ENCODE measurements at places on chromosomes 16 and 17.

GRCh38 chr17:1720856-1721386 lies 3.6 kb upstream of the WDR81 start:
- DNase-seq = peak; percentile 56

GRCh38 chr16:50300942-50301625 lies 34.7 kb downstream of the ADCY7 start:
- no peak for DNase-seq

DNA sequence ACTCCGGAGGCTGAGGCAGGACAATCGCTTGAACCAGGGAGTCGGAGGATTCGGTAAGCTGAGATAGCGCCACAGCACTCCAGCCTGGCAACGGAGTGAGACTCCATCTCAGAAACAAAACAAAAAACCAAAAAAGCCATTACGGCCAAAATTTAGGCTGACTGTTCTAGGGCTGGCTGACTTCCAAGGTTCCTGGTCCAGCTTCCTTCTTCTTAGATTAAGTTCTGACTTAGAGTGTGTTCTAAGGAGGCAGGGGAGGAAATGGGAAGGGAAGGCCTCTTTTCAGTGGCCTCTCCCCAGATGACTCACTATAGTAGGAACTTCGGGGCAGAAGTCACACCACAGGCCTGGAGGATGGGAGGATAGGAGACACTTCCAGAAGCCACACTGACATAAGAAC lies 27.7 kb upstream of the CLEC18B start:
- DNase-seq = peak; percentile 50

DNA sequence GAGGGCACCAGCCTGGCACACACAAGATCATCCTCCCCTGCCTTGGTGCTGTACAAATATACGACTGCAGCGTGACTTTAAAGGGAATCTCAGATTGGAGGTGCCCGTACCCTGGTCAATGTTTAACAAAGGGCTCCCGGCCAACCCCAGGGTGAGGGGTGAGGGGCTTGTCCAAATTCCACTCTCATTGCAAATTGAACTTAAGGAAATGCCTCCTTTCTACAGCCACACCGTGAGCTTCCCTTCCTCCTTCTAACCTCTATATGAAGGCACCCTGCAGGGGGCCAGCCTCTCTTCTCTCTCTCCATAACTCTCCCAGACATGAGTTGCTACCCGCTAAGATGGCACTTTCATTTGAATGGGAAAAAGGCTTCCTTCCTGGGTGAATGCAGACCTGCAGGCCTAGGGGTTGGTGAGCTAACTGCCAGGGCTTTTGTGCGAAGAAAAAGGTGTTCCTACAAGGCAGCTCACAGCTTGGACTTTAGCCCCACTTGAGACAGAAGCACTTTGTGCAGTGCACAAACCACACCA lies 76.6 kb downstream of the IRF8 start:
- DNase-seq = no peak

DNA sequence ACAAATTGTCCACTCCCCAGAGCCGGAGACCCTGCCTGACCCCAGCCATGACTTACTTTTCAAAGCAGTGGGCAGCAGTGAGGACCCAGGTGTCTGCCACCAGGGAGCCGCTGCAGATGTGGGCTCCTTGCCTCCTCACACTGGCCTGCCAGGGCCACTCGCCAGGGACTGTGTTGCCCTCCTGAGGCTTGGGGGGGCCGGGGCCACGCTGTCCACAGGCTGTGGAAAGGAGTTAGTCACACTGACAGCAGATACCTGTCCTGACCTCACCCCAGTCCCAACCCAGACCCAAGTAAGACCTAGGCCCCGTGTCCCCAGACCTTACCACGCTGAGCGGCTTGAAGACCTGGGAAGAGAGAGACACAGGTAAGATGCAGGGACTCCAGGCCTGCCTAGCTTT lies 1.3 kb downstream of the PRSS53 start:
- DNase-seq = no peak

DNA sequence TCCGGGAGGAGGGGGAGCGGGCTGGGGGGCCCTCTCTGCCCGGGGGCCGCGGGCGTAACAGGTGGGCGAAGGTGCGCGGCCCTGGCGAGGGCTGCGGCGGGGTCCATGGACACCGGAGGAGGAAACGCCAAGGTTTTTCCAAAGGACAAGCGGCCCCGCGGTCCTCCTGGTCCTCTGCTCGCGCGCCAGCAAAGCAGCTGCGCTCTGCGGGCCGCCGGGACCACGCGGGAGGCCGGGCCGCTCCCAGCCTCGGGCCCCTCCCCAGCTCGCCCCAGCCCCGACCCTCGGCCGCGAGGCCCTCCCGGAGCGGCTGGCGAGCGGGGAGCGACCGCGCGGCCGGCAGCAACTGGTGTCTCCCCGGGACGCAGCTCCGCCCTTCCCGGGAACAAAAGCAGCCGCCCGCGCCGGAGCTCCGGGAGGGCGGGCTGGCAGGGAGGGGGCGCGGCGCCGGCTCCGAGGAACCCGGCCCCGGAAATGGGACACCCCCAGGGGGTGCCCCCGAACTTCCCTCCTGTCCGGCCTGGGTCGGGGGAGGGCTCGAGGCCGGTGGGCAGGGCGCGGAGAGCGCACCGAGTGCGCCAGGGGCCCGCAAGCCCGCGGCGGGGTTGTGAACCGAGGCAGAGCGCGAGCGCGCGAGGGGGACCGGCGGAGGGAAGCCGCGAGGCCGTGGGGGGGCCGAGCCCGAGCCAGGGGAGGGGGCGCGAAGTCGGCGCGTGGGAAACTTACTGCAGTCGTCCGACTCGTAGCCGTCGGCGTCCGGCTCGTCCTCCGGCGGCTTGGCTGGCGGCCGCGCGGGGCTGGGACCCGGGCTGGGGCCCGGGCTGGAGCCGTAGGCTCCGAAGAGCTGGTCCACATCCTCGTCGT lies 837 bp downstream of the DOC2B start:
- no peak for DNase-seq

GRCh38 chr16:83336603-83337002 lies 471.2 kb upstream of the HSBP1 start:
- no peak for DNase-seq

DNA sequence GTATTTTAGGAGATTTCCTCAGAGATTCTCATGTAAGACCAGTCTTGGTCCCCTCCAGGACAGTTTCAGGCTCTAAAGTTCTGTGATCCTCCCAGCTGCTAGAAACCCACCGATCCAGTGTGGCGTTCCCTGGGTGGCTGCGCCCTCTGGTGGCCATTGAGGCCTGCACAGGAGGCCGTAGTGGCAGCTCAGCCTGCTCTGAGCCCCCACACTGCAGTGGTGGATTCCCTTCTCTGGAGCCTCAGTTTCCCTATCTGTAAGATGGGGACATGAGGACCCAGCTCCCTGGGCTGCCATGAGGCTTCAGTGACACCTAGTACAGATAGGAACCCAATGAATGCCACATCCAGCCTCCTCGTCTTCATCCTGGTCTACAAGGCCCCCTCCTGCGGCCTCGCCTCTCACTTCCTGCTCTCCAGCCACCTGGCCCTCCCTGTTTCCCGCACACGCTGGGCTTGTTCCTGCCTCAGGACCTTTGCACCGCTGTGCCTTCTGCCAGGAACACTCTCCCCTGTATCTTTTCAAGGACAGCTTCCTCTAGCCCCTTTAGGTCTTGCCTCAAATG lies 16.5 kb downstream of the CCDC102A start:
- peak; percentile 81 for DNase-seq

- no peak for DNase-seq
Observed at GRCh38 chr17:36524428-36524876, 10.2 kb downstream of the MYO19 start.

DNA sequence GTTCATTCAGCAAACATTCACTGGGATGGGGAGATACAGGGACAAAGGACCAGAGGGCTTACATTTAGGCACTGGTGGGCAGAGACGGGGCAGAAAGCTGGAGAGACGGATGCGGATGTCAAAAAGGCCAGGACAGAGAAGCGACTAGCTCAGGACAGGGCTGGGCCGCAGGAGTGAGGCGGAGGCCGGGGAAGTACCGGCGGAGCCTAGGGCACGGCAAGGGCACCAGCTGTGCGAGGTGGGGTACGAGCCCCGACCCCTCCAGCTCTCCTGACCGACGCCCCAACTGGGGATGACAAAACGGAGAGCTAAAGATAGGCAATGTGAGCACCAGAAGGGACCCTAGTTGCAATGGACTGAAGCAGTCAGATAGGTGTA lies 3.9 kb upstream of the SGCA start:
- no peak for DNase-seq

GRCh38 chr17:58693751-58694150 lies 1.3 kb downstream of the RAD51C start:
- no peak for DNase-seq

DNA sequence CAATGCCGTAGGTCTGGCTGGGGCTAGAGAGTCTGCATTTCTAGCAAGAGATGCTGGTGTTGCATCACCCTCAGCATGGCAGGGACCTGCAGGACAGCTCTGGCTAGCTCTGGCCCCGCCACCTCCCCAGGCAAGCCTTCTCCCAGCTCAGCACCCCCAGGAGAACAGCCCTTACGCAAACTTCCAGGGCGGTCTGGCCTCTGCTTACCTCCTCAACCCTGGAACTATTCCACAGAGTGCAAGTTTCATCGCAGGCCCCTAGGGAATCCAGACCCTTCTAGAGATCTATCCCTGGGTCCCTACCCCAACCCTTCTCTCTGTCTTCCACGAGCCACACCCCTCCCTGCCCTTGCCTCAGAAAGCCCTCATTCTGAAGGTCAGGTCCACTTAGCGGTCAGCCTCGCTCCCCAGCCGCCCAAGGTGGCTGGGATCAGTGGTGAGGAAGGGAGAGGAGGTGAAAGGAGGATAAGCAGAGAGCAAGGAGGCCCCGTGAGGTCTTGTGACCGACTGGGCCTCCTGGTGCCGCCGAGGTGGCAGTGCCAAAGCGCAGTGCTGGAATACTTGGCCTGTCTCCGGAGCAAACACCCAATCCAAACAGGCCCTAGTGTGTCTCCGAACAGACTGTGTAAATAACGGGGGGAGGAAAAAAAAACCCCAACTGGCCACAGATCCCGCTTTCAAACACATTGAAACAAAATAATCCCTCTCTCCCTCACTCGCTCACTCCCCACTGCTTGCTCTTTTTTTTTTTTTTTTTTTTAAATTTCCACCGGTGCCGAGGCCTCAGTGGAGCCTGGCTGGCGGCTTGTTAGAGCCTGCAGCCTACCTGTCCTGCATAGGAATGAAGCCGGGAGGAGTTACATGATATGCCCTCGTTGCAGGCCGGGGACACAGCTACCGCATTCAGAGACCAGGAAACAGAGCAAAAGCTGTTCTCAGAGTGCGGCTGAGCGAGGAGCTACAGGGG lies 380.9 kb downstream of the SOX9 start:
- DNase-seq = peak; percentile 63

- no peak for DNase-seq
Observed at GRCh38 chr16:60729051-60729450, 1307.2 kb downstream of the CDH8 start.

GRCh38 chr16:48561960-48562393 lies 48.0 kb downstream of the N4BP1 start:
- DNase-seq = no peak

GRCh38 chr17:27543464-27543856 lies 87.2 kb downstream of the KSR1 start:
- no peak for DNase-seq

- DNase-seq = no peak
Observed at GRCh38 chr17:80381416-80381923, 33.5 kb upstream of the ENDOV start.

DNA sequence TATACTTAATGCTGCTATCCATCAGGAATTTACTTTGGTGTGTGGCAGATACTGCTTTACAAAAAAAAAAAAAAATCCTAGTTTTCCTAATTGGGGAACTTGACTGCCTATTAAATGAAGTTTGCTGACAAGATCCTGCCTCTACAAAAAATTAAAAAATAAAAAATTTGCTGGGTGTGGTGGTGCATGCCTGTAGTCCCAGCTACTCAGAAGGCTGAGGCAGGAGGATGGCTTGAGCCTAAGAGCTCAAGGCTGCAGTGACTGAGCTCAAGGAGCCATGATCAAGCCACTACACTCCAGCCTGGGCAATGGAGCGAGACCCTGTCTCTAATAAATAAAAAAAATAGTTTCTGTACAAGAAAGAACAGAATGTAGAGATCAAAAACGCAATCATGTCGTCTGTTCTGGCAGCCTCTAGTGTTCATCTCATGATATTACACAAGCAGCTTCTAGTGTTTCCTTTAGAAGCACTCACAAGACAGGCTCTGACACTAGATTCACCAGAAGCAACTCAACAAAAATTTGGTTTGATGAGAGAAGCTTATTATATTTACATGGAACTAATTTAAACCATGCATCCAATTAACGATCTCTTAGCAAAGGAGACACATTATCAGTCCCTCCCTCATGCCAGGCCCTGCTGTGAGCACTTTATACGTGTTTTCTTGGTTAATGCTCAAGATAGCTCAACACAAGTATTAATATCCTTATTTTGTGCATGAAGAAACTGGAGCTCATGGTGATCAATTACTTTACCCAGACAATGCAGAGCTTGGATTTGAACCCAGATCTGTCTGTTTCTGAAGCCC lies 6.8 kb upstream of the KRTAP17-1 start:
- DNase-seq = no peak

DNA sequence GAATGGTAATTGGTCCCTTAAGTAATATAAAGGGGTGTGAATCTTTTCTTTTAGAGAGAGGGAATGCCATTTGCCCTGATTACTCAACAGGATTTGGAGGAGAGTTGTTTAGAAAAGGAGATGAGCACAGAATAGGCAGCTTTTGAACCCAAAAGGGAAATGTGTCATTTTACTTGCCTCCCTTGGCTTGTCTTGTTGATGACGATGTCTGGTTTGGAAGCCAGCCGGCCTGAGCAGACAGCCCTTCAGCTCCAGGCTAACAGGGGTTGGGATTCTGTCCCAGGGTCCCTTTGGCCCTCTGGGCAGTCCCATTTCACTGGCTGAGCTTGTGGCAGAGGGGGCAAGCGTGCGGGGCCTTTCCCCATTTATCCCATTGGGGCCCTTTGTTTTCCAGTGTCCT lies 22.3 kb upstream of the PRKAR1A start:
- no peak for DNase-seq

DNA sequence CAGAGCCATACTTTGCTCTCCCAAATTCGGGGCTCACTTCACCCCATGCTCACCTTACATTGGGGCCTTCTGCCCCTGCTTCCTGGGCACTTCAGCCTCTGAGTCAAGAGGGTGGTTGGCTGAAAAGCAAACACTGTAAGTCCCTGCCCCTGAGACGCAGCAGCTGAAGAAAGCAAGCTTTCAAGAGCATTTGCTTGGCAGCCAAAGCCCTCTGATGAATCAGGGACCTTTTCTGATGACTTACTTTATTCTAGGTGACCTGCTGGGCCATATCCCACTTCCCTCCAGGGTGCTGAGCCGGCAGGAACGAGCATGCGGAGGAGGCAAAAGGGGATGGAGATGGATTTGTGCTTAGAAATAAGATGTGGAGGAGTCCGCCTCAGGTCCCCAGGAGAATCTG lies 147.0 kb upstream of the TNRC6C start:
- no peak for DNase-seq

DNA sequence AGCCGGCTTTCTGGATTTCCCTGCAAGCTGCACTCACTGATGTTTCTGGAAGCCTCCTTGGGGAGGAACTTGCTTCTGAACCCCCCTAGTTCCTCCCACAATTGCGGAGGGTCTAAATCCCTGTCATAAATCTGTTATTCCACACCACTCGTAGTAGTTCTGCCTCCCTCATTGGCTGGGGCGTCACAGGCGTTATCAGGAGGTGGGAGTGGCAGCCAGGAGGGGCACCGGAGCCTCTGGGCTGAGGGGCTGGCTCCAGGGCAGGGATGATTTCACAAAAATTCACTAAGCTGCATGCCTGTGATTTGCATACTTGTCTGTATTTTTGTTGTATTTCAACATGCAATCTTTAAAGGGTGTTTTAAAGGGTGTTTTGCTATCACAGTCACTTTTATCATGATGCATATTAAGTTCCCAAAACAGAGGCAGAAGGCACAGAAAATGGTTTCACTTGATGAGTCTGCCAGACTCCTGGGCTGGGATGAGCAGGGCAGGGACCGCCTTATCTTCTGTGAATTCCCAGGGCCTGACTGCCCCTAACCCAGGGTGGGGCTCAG lies 176.2 kb upstream of the FOXF1 start:
- no peak for DNase-seq

Measured in left hindlimb (tissue), 1 donor.